Right hindlimb (tissue), 1 donor: ENCODE measurements at places on chromosomes 1 and 21.

GRCh38 chr1:69055194-69055593, 512.5 kb upstream of the LRRC7 start:
- DNase-seq, result no peak

- DNase-seq, result no peak
Observed at GRCh38 chr1:51910221-51911000, 31.9 kb upstream of the NRDC start.

- DNase-seq, result no peak
Observed at GRCh38 chr1:159591981-159592380, 4.4 kb downstream of the APCS start.

GRCh38 chr1:90488451-90488850, 228.7 kb downstream of the BARHL2 start:
- no peak for DNase-seq

GRCh38 chr21:16307256-16307655, 577.5 kb downstream of the USP25 start:
- no peak for DNase-seq
